ENCODE measurements at places on chromosomes 4 and X. TPM values are rescaled to one million over a fixed set of nuclear protein-coding genes. Genes with fewer than 3 reads are reported as not detected.
A peak's percentile ranks its signal among the peaks of the same experiment; 100 is the strongest.

DNA sequence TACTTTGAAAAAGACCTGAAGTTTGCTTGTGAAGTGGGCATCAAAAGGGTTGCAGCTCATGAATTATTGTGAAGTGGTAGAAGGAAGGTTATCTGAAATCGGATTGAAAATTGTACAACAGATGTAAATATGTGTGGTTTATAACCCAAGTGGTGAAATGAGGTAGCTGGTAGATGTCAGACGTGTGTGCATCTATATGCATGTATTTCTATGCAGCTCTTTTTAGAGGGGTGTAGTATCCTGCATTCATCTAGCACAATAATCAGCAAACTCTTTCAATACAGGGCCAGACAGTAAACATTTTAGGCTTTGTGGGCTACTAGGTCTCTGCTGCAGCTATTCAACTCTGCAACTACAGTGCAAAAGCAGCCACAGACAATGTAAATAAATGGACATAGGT lies 9.4 kb downstream of the ATRX start:
- no peak for DNase-seq

GRCh38 chr4:187209921-187210613 lies 486.4 kb upstream of the FAT1 start:
- no peak for DNase-seq

DNA sequence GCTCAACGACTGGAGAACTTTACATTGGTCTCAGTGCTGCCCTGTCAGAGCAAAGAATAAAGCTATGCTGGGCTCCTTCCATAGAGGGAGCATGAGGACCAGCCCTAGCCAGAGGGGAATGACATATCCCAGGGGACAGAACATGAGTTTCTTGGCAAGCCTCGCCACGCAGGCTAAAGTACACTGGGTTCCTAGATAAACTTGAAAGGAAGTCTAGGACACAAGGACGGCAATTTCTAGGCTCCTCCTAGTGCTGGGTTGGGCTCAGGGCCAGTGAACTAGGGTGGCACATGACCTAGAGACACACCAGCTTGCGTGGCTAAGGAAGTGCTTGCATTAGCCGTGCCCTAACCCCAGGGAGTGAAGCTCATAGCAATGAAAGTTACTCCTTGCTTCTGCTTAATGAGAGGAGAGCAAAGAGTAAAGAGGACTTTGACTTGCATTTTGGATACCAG lies 141.0 kb downstream of the MAB21L2 start:
- DNase-seq = no peak

DNA sequence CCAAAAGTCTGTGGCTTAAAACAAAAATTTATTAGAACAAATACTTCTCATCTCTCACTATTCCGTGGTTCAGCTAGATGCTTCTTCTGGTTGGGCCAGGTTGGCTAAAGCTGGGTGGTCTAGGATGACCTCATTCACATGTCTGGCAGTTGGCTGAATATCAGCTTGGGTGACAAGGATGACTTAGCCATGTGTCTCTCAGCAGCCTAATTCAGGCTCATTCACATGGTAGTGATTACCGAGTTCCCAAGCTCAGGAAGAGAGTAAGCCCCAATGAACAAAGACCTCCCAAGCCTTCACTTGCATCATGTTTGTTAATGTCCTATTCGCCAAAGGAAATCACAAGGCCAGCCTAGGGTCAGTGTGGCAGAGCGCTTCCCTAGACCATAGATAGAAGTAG lies 119.4 kb downstream of the FANCB start:
- peak; percentile 3 for DNase-seq

DNA sequence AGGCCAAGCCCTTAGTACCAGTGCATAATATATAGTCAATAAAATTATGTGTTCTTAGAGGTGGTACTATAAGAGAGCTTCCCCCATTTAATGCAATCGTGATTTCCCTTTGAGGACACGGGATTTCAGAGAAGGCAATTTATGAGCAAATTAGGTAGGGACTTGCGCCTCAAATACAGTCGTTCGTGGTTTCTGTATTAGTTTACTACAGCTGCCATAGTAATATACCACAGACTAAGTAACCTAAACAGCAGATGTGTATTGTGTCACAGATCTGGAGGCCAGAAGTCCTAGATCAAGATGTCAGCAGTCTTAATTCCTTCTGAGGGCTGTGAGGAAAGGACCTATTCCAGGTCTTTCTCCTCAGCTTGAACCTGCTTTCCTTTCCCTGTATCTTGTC lies 1.5 kb upstream of the PUDP start:
- DNase-seq = no peak

DNA sequence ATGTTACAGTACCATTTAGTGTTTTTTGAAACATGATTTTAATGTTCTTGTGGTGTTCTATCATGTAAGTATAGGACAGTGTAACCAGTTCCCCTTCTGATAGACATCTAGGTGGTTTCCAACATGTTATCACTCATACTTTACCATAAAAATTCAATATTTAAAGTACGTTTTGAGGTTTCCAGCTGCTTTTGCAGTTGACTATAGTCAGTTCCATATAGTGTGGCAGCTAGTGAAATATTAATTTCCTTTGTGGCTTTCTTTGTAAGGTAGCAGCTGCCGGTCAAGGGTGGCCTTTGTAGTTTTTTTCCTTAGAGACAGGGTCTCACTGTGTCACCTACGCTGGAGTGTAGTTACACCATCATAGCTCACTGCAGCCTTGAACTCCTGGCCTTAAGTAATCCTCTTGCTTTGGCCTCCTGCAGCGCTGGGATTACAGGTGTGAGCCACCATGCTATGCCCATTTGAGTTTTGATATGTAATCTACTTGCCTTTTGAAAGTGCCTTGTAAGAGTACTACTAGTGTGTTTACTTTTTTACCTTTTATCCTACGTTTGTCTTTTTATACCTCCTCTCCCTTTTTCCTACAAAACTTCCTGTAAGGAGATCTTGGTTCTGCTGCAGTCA lies 63.0 kb downstream of the ARHGAP10 start:
- no peak for DNase-seq

DNA sequence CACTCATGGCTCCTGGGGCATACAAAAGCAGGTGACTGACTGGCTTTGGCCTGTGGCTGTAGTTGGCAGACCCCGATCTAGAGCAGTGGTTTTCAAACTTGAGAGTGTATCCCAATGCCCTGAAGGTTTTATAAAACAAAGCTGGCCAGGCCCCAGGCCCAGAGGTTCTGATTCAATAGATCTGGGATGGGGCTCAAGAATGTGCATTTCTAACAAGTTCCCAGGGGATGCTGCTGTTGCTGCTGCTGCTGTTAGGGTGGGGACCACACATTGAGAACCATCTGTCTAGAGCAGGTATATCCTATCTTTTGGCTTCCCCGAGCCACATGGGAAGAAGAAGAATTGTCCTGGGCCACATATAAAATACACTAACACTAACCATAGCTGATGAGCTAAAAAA lies 7.3 kb downstream of the AIFM1 start:
- no peak for DNase-seq

GRCh38 chrX:72299891-72300630 lies 5.7 kb downstream of the CITED1 start:
- DNase-seq = no peak

- DNase-seq = no peak
These were observed 33.7 kb upstream of the ADAMTS3 start for GRCh38 chr4:72602396-72603376.

DNA sequence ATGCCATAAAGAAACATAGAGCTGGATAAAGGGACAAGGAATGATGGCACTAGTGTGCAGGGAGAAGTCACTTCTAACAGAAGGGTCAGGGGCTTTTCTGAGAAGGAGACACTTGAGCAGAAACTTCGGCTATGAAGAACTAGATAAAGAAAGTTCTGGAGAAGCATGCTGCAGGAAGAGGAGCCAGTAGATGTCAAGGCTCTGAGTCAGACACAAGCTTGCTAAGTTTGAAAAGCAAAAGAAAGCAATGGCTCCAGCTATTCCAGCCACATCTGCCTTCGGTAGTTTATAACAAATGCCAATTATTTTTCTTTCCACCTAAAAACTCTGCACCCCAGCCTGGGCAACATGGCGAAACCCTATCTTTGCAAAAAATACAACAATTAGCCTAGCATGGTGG lies 7.5 kb downstream of the NUDT6 start:
- no peak for DNase-seq

DNA sequence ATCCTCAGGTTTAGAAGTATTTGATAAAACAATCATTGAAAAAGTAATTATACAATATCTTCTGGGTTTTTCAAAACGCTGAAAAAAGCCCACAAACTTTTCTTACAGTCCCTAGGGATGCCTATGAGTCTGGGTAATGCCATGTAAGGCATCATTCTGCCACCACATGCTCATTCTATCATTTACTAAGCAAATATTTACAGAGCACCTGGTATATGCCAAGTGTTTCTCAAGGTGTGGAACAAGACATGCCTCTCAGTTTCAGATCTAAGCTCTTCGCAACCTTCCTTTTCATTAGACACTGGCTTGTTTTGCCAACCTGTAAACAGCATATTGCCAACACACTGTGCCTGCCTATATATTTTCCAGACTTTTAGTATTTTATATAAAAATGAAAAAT lies 17.7 kb downstream of the MID1 start:
- no peak for DNase-seq

- DNase-seq = no peak
These were observed 7.4 kb downstream of the BDH2 start for GRCh38 chr4:103092245-103092644.

GRCh38 chr4:6128221-6128850 lies 72.0 kb downstream of the JAKMIP1 start:
- DNase-seq = no peak

DNA sequence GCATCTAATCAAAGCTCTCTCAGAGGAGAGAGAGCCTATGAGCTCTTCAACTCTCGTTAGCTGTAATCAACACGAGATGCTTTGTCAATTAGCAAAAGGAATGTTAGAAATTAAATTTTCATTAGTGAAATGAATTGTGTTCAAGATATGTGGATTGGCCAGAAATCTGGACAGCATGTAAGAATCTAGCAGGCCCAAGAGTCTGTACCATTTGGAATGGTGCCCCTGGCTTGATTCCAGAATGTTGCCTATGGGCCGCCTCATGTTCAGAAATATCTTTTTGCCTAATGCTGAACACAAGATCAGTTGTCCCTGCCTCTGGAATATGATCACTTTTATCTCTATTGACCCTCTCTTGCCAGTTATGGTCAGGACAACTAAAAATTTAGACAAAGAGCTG lies 88.2 kb downstream of the RBM46 start:
- no peak for DNase-seq

DNA sequence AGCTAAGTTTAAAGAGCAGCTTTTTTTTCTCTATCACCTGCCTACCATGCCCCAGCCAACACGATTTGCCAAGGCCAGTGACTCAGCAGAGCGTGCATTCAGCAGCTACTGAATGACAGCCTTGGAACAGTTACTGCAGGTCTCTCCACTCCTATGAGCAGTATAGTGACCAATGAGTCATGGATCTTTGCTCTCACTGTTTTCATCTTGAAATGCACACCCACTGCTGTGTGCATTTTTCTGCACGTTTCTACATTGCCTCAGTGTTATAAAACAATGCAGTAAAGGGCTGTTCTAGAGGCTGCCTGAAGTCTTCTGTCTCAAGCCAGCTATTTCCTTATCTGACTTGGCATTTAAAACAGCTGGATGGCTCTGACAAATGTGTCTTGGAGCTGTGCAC lies 66.0 kb upstream of the C4orf54 start:
- DNase-seq = no peak

The VCX3B gene
- not detected for total RNA-seq

The CLDN22 gene
- total RNA-seq = not detected

The COX7B2 gene
- not detected for total RNA-seq

The ATP8A1 gene
- 13.2 TPM for total RNA-seq

The ETDA gene
- not detected for total RNA-seq

The GAGE12H gene
- not detected for total RNA-seq

The APBB2 gene
- total RNA-seq = 82.9 TPM

The SEL1L3 gene
- total RNA-seq = 13.0 TPM

The RBMX gene
- total RNA-seq = 169 TPM
